ENCODE measurements at places on chromosomes 1 and 21.

DNA sequence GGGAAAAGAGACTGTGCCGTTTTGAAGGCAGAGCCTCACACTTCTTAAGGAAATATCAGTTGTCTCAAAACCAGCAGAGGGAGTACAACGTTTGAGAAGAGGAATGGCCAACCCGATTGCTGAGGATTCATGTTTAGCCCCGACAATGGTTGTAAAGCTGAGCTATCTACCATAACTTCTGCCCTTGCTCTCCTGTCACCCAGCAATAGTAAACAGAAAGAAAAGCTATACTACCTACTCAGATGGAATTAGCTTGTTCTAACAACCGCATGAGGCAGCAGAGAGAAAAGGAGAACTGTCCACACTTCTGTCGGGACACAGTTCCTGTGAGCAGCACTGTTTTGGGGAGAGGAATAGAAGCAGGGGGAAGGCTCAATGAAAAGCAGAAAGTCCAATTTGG is 91.2 kb downstream of the SLC45A1 start:
- DNase-seq: no peak

- DNase-seq: no peak
Measured at GRCh38 chr1:226637147-226637935, 88.8 kb downstream of the STUM start.

- DNase-seq: no peak
Measured at GRCh38 chr1:14552246-14552965, 46.1 kb upstream of the KAZN start.

DNA sequence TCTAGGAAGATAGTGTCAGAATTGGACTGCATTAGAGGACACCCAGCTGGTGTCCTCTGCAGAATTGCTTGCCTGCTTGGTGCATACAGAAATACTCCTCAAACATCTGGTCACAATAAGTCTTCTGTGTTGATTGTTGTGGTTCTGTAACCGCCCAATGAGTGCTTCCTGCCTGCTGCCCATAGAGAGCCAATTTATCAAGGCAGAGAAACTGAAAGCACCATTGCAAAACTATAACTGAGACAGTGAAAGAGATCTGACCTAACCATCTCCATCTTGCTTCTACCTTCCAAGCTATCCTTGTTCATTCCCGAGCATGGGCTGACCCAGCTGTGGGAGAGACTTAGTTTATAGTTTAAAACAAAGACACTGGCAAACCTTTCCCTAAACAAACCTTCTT is 462.4 kb upstream of the RGS18 start:
- DNase-seq: no peak

GRCh38 chr1:55560266-55560665 is 345.1 kb upstream of the USP24 start:
- DNase-seq: no peak

- no peak for DNase-seq
Measured at GRCh38 chr1:175511496-175511895, 231.9 kb downstream of the TNR start.

DNA sequence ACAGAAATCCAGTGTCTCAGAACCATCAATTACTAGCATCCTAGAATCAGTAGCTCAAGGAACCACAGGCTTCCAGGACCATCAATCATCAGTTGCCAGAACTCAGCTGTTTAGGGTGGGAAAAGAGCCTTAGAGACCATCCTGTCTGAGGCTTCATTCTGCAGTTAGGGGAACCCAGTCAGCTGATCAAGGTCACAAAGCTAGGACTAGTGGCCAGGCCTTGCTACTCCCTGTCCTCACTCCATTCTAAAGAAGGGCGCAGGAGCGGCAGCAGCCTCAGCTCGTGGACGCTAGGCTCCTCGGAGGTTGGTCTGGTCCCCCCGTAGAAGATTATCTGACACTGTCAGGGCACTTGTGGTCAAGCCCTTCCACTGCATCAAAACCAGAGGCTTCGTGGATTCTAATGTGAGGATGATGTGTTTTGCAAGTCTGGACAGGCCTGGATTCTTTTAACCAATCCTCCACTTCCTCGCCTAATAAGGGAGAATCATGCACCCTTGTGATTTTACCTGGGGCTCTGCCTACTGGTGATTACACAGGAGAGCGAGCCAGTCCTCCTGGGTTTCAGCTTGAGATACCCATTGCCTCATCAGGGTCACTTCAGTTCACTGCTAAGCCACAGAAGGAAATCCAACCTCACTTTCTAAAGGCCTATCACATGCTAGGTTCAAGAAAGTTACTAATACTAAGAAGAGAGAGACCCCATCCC is 41.7 kb upstream of the IFFO2 start:
- no peak for DNase-seq

GRCh38 chr1:89884718-89885596 is 64.1 kb downstream of the LRRC8D start:
- DNase-seq: no peak

GRCh38 chr1:54485416-54485815 is 62.6 kb upstream of the ACOT11 start:
- DNase-seq: no peak

DNA sequence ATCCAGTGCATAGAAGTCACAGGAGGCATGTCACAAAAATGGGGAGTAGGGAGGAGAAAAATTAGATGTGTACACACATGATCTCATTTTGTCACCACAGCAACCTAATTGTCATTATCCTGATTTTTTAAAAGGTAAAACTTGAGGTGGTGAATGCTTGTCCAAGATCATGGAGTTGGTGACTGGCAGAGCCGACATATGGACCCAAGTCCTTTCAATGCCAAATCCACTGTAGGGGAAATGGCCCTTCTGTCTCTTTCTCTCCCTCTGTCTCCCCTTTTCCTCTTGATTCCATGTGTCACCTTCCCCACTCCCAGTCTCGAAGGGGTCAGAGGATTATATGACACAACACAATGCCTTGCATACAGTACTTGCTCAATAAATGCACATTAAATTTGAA is 65.7 kb upstream of the JUN start:
- no peak for DNase-seq

- DNase-seq: no peak
Measured at GRCh38 chr1:162292422-162292849, 84.2 kb downstream of the SPATA46 start.

DNA sequence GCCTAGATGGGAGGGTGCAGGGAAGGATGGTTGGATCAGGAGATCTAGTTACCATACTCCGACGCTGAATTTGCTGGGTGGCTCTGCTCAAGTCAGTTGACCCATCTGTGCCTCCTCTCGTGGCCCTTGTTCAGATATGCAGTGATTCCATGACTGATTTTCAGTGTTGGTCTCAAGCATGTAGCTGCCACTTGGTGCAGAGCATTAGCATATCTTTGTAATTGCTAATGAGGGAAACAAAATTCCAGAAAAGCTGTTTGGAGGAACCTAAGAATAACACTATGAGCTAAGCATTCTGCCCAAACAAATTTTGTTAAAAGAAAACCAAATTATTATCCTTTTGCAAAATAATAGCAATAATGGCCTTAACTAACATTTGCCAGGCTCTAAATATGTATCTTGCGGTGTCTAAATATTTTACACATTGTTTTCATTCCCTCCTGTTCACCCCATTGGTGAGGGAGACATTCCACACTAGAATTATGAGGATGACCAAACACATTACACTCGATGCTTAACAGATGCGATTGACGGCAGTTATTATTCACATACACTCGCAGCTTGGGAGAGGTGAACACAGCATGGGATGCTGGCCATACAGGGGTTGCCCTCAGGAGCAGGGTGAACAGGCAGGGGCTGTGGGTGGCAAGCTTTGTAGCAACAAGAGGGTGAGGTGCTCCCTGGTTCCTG is 69.1 kb downstream of the KCNJ15 start:
- no peak for DNase-seq

GRCh38 chr1:109788695-109789521 is 25.2 kb upstream of the EPS8L3 start:
- DNase-seq: no peak

DNA sequence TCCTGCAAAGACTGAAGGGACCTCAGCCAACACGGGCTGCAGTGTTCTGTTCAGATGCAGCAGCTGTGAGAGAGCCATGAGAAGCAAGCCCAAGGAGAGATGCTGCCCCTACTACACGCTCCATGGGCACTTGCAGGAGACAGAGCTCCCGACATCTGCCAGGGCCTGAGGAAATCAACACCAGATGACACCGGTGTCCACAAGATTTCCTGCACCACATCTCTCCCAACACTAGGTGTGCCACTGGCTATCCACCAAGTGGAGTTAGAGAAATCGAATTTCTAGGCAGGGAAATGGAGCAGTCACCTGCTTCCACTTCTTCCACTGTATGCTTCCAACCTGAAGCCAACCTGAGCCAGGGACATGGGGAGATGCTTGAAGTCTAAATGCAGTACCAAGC is 445.3 kb downstream of the RWDD3 start:
- no peak for DNase-seq

DNA sequence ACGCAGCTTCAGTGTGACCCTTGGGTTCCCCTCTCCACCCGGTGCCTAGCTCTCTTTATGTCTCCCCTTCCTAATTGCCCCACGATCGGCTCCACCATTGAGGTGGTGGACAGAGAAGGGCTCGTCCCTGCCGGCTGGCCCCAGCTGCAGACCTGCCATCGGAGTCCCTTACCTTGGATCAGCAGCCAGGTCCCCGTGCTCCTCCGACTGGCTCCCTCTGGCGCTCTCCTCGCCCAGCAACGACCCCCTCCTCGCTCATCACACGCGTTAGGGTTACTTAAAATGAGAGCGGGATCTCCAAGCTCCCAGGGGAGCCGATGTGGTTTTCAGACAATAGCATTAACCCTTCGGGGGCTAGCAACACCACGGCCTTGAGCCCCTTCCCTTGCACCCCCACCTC is 8.1 kb upstream of the ETV3L start:
- no peak for DNase-seq

DNA sequence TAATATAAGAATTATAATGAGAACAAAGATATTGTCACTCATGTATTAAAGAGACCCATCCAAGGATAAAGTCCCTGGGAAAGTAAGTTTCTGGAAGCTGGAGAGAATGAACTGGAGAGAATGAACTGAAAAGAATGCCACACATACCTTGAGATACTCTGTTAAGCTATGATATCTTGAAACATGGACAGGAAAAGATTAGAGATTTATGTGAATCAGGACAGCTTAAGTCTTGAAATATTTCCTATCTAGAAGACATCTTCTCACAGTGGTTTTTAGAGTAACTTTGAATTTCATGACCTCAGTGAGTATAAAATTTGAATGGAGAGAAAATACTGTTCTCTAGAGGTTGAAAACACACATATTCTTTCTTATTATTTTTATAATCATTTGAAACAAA is 201.3 kb upstream of the HMCN1 start:
- no peak for DNase-seq

GRCh38 chr1:170261669-170262068 is 115.9 kb downstream of the NTMT2 start:
- no peak for DNase-seq

DNA sequence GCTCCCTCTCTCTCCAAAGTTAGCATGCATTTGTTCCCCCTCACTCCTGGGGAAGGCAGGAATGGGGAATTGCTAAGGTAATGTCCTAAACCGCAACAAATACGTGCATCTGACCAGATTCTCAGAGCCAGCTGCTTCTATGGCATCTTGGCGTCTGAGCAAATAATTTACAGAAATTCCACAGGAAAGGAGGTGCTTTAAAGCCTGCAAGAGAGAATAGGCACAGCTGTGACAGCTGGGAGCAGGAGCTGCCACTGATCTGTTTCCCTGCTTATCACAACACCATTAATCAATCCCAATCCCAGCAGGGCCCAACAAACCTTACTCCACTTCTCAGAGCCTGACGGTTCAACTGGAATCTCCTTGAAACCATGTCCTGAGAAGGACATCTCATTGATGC is 83.5 kb upstream of the ZNF281 start:
- no peak for DNase-seq

DNA sequence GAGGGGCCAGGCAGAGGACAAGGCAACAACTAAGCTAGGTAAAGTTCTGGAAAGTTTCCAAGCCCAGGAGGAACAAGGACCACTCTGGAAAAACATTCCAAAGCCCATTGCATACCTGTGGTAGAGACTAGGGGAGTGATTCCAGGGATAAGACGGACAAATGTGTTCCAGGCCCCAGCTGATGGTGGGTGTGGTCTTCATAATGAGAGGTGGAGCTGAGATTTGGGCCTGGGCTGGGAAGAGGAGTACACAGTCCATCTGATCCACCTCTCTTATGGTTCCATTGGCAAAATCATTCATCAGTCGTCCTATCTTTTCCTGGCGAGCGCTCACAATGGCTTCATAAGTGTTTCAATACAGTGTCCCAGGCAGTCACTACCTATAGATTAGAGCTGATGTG is 4.5 kb downstream of the KLHDC7A start:
- no peak for DNase-seq

- DNase-seq: no peak
Measured at GRCh38 chr1:201108614-201109013, 3.6 kb downstream of the CACNA1S start.

- DNase-seq: no peak
Measured at GRCh38 chr1:14784790-14785773, 186.6 kb downstream of the KAZN start.

- DNase-seq: no peak
Measured at GRCh38 chr1:220681220-220681880, 8.8 kb upstream of the C1orf115 start.

DNA sequence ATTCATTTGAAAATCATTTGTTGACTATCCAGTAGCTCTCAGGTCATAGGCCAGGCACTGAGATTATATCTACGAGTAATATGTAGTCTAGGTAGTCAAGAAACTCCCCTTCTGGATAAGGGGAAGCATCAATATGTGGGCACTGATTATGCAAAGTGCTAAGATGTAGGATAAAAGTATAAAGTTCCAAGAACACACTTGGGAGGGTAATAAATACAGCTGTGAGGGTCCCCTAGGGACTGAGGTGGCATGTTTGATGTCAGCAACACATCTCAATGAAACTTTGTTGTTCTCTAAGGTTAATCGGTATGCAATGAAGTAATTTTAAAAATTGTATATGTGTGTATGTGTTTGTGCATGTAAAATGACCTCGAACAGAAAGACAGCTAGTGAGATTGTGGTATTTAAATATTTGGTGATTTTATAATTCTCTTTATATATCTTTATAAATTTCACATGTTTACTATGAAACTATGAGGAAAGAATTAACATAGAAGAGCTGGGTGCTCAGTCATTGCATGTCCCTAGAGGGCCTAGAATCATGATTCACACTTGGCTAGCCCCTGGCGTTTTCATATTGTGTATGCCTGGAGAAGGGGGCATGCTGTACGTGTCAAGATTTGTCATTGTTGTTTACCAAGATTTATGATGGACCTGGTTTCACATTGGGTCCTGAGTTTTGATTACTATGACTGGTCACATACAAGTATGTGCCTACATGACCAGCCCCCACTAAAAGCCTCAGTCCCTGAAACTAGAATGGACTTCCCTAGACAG is 140.1 kb upstream of the DUSP10 start:
- DNase-seq: no peak

GRCh38 chr1:17310068-17310640 is 2.2 kb downstream of the PADI4 start:
- DNase-seq: no peak
